Forelimb muscle (tissue), 1 donor: ENCODE measurements at places on chromosomes 1 and 21.

GRCh38 chr1:27070390-27071048 lies 57.9 kb upstream of the TENT5B start:
- DNase-seq = no peak

DNA sequence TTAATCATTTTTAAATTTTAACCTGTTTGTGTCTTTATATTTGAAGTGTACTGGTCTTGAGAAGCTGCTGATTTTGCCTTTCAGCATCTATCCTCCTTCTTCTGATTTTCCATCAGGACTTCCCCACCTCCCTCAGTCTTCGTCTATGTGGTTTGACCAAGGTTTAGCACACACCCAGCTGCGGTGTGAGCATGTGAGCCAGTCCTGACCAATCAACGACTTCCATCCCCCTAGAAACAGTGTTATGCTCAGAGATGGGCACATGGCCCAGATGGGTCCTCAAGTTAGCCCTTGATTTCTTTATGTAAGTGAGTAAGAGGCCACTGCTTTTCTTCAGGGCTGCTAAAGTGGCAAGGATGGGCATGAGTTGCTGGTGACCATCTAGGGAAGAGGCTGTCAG lies 190.8 kb downstream of the MATN1 start:
- no peak for DNase-seq

DNA sequence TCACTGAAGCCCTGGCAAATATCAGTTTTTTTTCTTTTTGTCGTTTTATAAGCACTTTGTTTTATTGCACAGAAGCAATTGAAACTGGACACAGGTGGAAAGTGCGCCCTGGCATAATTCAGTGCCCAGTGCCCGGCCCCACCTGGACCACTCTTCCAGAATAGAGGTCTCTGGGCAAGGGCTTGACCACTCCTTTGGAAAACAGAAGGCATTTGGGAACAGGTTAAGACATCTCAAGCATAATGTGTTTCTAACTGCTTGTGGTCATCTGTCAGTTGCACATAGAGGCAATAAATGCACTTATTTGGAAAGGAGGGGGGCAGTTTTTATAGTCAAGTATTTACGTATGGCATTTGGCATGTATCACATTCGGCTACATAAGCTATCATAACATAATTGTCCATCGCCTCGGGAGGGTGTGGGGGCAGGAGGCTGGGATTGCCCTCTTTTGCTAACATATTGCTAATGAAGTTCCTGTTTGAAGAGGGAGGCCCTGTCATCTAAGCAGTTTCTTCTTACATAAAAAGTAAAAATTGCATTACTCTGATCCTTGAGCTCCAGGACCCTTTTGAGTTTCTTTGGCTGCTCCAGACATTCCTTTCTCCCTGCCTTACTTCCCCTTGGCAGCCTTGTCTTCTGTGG lies 14.7 kb upstream of the CD2 start:
- DNase-seq = no peak

DNA sequence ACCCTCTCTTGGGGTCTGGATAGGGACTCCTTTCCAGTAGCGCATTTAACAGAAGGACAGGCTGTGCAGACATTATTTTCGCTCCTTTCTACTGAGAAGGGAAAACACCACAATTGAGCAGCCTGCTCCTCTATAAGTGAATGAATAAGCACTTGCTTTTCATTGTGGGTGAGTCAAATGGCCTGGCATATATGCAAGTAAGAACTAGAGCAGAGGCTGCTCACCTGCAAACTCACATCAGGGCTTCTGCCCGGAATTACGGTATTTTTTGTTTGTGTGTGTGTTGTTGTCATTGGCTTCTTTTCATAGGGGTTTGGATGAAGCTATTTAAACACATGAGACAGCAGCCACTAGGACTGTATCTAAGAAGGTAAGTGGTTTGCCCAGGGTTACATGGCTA lies 200.1 kb upstream of the CAMK1G start:
- DNase-seq = no peak

DNA sequence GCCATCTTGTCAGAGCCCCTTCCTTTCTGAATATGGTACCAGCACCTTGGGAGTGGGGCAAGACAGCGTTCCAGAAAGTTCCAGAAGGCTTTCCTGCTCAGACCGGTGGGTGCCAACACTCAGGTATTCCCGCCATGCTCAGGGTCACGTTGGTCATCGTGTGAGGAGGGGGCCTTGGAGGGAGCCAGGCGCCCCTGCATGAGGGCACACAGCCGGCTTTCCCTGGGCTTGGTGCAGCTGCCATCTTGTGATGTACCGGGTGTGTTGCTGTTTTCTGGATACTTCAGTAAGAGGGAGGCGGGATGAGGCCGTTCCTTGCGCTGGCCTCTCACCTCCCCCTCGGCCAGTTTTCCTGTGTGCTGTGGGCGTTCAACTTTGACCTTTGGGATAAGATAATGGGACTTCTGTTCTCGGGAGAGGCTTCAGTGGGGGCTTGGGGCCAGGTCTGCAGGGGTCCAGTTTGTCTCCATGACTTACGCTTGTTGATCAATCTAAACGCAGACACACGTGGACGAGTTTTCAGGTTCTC lies 69.7 kb downstream of the PRDM16 start:
- DNase-seq = no peak

- DNase-seq = no peak
Observed at GRCh38 chr21:35796844-35797243, 263.5 kb downstream of the SETD4 start.

DNA sequence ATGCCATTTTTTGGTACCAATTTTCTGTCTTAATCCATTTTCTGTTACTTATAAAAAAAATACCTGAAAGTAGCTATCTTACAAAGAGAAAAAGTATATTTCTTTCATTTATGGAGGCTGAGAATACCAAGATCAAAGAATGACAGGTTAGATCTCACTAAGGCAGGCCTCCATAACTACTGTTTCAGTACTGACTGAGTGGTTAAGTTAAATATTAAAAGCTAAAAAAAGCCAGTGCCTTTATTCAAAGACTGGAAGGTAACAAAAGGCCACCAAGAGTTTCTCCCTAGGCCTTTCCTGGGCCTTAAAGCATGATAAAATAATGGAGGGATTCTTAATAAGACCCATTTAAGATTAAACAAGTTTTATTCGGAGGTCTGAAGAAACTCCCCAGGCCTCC lies 687.7 kb upstream of the ADGRL4 start:
- no peak for DNase-seq

GRCh38 chr1:103107741-103108375 lies 464 bp downstream of the COL11A1 start:
- no peak for DNase-seq

GRCh38 chr1:6011946-6012258 lies 19.7 kb upstream of the NPHP4 start:
- no peak for DNase-seq

DNA sequence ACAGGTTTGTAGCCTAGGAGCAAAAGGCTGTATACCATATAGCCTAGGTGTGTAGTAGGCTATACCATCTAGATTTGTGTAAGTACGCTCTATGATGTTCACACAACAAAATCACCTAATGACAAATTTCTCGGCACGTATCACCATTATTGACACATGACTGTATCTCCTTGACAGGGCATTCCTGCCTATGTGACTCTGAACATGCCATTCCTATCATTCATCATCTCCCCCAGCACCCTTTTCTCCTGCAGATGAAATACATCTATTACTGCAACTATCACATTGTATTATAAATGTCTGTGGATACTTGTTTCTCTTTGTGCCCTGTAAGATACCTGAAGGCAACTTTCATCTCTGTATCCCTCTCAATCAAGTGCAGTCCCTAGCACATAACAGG lies 29.9 kb downstream of the TP53BP2 start:
- no peak for DNase-seq

- DNase-seq = no peak
Observed at GRCh38 chr1:27605796-27606707, 2.1 kb upstream of the AHDC1 start.

DNA sequence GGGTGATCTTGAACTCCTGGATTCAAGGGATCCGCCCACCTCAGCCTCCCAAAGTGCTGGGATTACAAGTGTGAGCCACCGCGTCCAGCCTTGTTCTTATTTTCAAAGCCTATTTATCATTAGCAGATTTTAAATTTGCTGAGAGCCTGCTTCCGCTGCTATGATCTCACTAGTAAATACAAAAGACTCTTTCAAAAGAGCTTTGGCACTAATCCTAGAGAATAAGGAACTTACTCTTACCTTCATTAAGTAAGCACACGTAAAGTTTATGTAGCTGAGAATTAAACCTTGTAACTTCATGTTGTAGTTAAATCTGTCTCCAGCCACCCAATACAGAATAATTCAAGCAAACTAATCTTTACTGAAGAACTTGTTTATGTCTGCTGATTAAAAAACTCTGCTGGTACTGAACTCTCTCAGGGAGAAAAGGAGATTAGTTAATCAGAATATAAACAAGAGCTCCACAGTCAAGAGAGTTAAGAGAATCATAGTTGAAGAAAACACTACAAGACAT lies 72.3 kb downstream of the RUSC1 start:
- DNase-seq = no peak

DNA sequence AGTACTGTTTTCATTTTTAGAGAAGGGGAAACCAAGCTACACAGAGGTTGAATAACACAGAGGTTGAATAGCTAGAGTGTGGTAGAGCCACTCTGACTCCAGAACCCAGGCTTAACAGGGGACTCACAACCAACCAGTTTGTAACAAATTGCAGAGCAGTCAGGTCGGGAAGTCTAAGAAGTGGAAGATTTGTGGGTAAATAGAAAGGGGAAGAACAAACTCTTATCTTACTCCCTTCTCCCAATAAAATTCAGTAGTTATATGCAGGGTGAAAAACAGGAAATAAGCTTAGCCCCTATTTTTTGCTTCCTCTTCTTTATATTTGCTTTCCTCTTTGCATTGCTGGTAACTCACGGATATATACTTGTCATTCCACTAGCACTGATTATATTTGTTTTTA lies 23.2 kb downstream of the CDC42 start:
- DNase-seq = no peak

- DNase-seq = no peak
Observed at GRCh38 chr1:109191377-109191776, 22.3 kb upstream of the SARS1 start.

DNA sequence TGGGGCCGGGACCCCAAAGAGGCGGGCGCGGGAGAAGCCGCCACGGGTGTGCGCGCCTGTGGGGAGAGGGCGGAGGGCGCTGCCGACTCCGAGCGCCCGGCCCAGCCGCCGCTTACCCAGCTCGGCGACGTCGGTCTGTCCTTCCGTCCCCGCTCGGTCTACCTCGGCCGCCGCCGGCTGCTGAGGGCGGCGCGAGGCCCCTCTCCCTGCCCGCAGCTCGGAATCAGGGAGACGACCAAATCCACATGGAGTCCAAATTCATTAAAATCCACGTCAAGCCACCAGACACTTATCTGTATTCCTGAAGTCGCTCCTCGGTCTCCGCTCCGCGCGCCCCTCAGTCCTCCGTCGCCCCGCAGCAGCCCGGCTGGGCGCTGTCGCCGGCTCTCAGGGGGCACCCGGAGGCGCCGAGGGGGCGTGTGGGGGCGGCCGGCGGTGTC lies 637 bp downstream of the PLXNA2 start:
- no peak for DNase-seq

DNA sequence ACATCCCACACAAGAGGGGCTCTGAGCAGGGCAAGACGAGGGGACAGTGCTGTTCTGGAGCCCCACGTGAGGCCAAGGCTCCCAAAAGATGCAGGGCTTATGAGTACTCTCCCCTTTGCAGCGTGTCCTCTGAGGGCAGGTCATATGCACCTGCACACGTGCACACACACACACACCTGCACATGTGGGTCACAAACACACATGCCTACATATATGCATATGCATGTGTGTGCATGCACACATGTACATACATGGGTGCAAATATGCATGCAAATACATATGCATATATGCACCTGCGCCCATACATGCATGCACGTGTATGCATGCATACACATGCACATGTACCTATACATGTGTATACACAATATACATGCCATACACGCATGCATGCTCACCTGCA lies 197.9 kb downstream of the NPHP4 start:
- DNase-seq = no peak

- no peak for DNase-seq
Observed at GRCh38 chr1:13926556-13926955, 226.6 kb downstream of the PRDM2 start.

DNA sequence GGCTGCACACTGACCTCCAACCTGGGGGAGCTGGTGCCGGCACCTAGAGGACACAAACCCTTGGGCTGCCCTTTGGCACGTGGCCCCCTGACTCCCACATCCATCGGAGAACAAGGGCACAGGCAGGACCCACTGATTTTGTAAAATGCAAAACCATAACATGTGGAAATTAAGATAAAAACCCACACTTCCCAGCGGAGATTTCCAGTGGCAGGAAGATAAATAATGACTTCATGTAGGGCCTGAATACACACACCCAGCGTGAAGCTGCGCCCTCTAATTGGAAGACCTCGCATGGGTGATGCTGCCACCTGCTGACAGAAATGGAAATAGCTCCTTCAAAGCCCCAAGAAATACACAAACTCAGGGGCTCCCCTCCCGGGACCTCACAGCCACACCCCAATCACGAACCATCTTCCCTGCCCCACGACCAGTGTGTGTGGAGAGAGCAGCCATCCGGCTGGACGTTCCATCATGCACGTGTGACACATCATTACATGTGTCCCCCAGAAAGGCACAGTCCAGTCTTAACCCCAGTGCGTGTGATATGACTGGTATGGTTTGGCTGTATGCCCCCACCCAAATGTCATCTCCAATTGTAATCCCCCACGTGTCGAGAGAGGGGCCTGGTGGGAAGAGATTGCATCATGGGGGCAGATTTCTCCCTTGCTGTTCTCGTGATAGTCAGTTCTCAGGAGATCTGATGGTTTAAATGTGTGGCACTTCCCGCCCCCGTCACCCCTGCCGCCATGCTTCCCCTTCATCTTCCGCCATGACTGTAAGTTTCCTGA lies 5.7 kb upstream of the TPRG1L start:
- peak; percentile 46 for DNase-seq

DNA sequence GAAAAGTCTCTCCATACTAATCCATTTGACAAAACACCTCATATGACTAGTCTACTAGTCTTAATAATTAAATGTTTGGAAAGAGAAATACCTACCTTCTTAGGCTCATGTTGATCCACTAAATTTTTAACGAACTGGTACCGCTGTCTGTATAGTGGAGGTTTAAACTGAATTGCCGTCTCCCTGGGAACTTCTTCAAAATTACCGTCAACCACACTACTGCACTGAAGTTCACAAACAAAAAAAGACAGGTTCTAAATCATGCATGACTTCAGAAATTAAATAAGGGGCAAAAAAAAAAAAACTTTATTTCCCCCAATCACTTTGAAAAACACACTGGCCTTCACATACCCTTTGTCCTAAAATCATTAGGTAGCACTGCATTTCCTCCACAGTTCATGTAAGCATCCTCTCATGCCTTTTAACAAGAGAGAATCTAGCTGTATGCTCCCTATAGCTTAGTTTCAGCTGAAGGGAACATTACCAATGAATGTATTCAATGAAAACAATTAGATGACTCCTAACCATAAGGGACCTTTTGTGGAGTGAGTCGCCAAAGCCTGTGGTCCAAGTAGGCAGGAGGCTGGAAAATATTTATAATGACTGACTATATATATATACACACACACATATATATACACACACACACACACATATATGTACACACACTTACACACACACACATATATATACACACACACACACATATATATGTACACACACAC lies 3.4 kb downstream of the HENMT1 start:
- DNase-seq = no peak
